ENCODE measurements at places on chromosomes 3 and 15.

GRCh38 chr3:157306502-157306901 is 130.1 kb upstream of the PTX3 start:
- no peaks in the 10 kb centered on the region for H3K27me3 ChIP-seq
- H3K4me1 ChIP-seq, result no peaks in the 10 kb centered on the region
- H3K27ac ChIP-seq, result no peak overlapping the region
- no peak overlapping the region for H3K4me3 ChIP-seq
- H3K36me3 ChIP-seq, result no peaks in the 10 kb centered on the region

DNA sequence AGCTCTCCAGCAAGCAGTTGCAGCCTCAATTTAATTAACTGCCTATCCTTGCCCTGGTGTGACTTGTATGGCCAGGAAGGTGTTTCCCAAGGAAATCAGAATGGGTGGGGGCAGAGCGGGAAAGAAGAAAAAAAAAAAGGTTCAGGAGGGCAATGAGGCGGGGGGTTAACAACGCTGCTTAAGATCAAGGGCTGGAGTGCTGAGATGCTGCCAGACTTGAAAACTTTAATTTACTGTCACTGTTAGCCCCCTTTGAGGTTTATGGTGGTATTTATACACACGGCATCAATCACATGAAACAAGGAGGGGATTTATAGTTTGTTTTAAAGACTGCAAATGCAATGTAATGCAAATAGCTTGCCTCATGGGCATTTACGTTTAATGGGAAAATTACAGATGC is 319.4 kb upstream of the NR2F2 start:
- no peak overlapping the region for H3K27ac ChIP-seq
- no peak overlapping the region for H3K4me3 ChIP-seq
- H3K4me1 ChIP-seq, result no peaks in the 10 kb centered on the region
- H3K36me3 ChIP-seq, result no peaks in the 10 kb centered on the region
- H3K27me3 ChIP-seq, result no peaks in the 10 kb centered on the region

- peaks cover 33% of the 10 kb centered on the region for H3K4me1 ChIP-seq
- H3K27me3 ChIP-seq, result no peaks in the 10 kb centered on the region
- no peak for DNase-seq
- peaks cover 6% of the 10 kb centered on the region for H3K36me3 ChIP-seq
Measured at GRCh38 chr3:48432411-48433371, 2.8 kb upstream of the PLXNB1 start.

DNA sequence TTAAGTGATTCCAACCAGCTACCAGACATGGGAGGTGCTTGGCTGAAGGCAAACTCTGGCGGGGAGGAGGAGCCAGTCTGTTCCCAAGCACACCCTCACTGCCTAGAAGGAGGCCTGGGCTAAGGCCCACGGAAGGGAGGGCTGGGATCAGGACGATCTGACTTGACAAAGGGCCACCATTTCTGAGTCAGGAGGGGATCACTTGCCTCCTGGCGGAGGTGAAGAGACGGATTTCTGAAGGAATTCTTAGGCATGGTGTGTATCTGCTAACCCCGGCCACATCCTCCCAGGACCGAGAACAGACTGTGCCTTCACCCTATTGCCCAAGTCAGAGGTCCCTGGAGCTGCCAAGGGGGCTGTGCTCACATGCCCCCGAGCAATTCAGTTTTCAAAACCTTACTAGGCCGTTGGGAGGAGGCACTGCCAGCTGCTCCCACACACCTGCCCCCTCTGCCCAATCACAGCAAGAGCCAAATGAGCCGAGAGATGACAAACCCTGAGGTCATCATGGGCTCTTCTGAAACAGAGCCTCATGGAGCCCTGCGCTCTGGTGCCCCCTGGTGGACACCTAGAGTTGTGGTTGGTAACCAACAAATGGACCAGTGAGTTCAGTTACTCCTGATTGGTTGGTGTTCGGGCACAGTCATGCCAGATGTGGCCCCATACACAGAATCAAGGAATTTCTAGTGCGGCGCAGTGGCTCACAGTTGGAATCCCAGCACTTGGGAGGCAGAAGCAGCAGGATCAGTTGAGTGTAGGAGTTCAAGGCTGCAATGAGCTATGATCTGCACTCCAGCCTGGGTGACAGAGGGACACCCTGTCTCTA is 6.5 kb upstream of the TNK2 start:
- no peak overlapping the region for H3K4me3 ChIP-seq
- H3K36me3 ChIP-seq, result no peaks in the 10 kb centered on the region
- peaks cover 12% of the 10 kb centered on the region for H3K4me1 ChIP-seq
- no peaks in the 10 kb centered on the region for H3K27me3 ChIP-seq

DNA sequence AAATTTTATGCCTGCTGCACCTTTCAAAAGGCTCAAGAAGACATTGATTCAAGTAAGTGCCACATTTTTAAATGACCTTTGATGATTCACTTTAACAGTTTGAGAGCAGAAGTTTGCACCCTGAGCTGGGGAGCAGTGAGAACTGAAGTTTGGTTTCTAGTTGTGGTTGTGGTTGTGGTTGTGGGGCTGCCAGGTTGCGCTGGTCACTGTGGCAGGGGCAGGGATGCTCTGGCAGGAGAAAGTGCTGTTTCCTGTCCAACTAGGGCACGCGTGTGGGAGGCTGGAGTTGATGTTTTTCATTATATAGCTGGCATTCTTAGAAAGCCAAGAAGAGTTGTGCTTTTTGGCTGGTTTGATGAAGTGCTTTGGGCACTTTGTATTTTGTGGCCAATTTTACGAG is 339.7 kb upstream of the NR2F2 start:
- no peak for DNase-seq
- no peaks in the 10 kb centered on the region for H3K4me1 ChIP-seq
- H3K4me3 ChIP-seq, result no peak overlapping the region
- H3K27me3 ChIP-seq, result no peaks in the 10 kb centered on the region

All from Karpas-422 (cell line).